ENCODE measurements at places on chromosomes 11 and 22. TPM values are rescaled to one million over a fixed set of nuclear protein-coding genes. Genes with fewer than 3 reads are reported as not detected.

- no peak overlapping the region for H3K4me3 ChIP-seq
- peak; percentile 88 for DNase-seq
- H3K4me1 ChIP-seq = peaks cover 35% of the 10 kb centered on the region
- peak overlapping the region; percentile 61 for H3K27ac ChIP-seq
Observed at GRCh38 chr22:45552580-45553350, 50.1 kb downstream of the FBLN1 start.

NRGN gene
- 4.4 TPM for polyA plus RNA-seq

GRCh38 chr11:62499944-62500649 is 46.5 kb downstream of the AHNAK start:
- H3K4me1 ChIP-seq = peaks cover 42% of the 10 kb centered on the region
- H3K4me3 ChIP-seq = no peak overlapping the region
- H3K27me3 ChIP-seq = no peaks in the 10 kb centered on the region

DNA sequence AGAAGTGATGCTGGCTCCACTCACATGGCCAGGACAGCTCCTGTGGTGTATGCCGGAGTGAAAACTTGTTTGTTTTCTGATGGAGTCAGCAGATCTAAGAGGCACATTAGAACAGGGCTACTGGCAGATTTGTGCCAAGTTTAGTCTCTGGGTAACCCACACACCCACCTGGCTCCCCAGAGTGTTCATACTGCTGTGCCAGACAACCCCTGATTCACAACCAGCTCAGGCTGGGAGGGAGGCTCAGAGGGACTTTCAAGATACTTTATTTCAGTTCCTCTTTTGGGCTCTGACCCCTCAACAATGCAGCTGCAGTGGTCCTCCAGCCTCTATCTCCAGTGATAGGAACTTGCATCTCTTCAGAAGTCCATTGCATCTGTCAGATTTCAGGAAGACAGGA is 8.5 kb downstream of the NTM start:
- no peaks in the 10 kb centered on the region for H3K4me1 ChIP-seq
- H3K27me3 ChIP-seq = no peaks in the 10 kb centered on the region
- H3K36me3 ChIP-seq = no peaks in the 10 kb centered on the region
- H3K27ac ChIP-seq = no peak overlapping the region
- no peak for DNase-seq

UBQLN3 gene
- not detected for polyA plus RNA-seq

GRCh38 chr22:46196278-46196677 is 46.0 kb downstream of the PPARA start:
- H3K4me1 ChIP-seq = peaks cover 13% of the 10 kb centered on the region
- no peaks in the 10 kb centered on the region for H3K36me3 ChIP-seq
- no peaks in the 10 kb centered on the region for H3K27me3 ChIP-seq
- peak; percentile 64 for DNase-seq
- no peak overlapping the region for H3K4me3 ChIP-seq

RCE1 gene
- polyA plus RNA-seq = 2.1 TPM

- no peaks in the 10 kb centered on the region for H3K27me3 ChIP-seq
- H3K27ac ChIP-seq = no peak overlapping the region
- H3K4me1 ChIP-seq = no peaks in the 10 kb centered on the region
- no peak for DNase-seq
- no peak overlapping the region for H3K4me3 ChIP-seq
- H3K36me3 ChIP-seq = no peaks in the 10 kb centered on the region
Observed at GRCh38 chr11:32079553-32079952, 11.3 kb upstream of the RCN1 start.

GRCh38 chr22:26573026-26573662 is 16.8 kb downstream of the TPST2 start:
- H3K27me3 ChIP-seq = no peaks in the 10 kb centered on the region
- DNase-seq = peak; percentile 77
- H3K27ac ChIP-seq = no peak overlapping the region
- H3K36me3 ChIP-seq = no peaks in the 10 kb centered on the region

- no peaks in the 10 kb centered on the region for H3K36me3 ChIP-seq
- no peaks in the 10 kb centered on the region for H3K27me3 ChIP-seq
- H3K27ac ChIP-seq = no peak overlapping the region
- DNase-seq = peak; percentile 62
- H3K4me3 ChIP-seq = no peak overlapping the region
Observed at GRCh38 chr11:128575961-128576350, 11.4 kb downstream of the ETS1 start.

RASD2 gene
- 4.8 TPM for polyA plus RNA-seq

DNA sequence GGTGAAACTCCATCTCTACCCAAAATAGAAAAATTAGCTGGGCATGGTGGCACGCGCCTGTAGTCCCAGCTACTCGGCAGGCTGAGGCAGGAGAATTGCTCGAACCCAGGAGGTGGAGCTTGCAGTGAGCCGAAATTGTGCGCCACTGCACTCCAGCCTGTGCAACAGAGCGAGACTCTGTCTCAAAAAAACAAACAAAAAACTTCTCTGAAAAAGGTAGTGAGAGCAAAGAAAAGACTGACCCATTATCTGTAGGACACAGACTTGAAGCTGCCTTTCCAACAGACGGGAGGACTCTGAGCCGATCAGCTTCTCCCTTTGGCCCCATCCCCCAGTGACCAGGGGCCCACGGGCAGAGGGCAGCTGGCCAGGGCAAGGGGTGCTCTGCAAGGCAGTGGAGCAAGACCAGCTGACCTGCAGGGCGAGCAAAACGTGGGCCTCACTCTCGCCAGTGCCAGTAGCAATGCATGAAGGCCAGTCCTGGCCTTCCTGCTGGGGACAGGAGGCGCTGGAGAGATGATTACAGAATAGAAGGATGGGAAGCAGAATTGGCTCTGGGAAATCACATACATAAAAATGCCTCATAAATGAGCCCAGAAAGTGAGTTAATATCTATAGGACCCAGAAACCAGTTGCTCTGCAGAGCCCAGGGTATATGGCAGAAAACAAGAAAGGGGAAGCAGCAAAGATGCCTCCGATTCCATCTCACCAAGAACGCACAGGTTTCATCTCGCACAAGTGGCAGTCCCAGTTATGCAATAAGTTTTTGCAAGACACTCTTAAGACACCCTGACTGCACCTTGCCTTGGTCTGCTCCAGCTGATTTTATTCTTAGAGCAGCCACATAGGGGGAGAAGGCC is 2.8 kb downstream of the EHD1 start:
- H3K27ac ChIP-seq = peak overlapping the region; percentile 91
- H3K27me3 ChIP-seq = no peaks in the 10 kb centered on the region
- peak overlapping the region; percentile 91 for H3K4me3 ChIP-seq
- H3K36me3 ChIP-seq = peaks cover 37% of the 10 kb centered on the region
- peak; percentile 37 for DNase-seq

GRCh38 chr11:114796954-114797721 is 118.8 kb downstream of the NXPE2 start:
- no peak for DNase-seq
- H3K4me3 ChIP-seq = no peak overlapping the region
- H3K27ac ChIP-seq = peak overlapping the region; percentile 81
- H3K36me3 ChIP-seq = no peaks in the 10 kb centered on the region
- H3K4me1 ChIP-seq = peaks cover 22% of the 10 kb centered on the region
- no peaks in the 10 kb centered on the region for H3K27me3 ChIP-seq

MMP13 gene
- not detected for polyA plus RNA-seq

ALDH3B1 gene
- polyA plus RNA-seq = 3.3 TPM

DNA sequence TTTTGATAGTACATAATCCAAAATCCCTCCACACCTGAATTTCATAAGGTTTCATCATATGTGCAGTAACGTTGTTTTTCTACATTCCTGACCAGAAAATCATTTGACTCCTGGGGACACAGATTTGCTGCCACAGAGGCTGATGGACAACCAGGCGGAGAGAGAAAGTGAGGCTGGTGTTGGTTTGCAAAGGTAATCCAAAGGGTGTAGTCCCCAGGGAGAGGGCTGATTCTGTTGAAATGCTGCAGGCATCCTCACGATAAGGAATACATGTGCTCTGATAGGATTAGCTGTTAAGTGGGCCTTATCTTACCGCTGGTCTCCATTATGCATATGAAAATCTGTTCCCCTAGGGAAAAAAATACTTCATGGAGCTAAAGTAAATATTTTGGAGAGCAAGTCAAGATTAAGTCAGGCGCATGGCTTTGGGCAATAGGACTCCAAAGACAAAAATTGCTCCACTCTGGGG is 8.1 kb downstream of the APOL6 start:
- peaks cover 12% of the 10 kb centered on the region for H3K36me3 ChIP-seq
- no peak overlapping the region for H3K27ac ChIP-seq
- H3K27me3 ChIP-seq = no peaks in the 10 kb centered on the region
- DNase-seq = no peak

HBD gene
- polyA plus RNA-seq = not detected

DNA sequence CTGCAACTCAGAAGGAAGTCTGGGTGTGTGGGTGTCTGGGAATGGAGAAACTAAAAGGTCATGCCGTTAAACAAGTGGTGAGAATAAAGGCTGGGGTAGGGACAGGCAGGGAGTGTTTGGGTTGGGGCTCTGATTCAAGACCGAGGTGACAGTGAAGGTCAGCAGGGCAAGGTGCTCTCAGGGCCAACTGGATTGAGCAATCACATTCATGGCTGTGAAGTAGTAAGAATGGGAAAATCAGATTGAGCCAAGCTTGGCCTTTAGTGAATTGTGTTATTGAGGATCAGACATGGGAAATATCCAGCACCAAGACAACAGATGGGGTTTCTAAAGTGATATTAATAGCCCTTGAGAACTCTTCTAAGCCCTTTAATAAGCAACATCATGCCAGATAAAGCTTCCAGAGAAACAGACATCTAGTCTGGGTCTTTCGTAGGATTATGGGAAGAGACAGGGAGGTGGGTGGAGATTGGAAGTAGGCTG is 24.3 kb downstream of the SCN3B start:
- no peaks in the 10 kb centered on the region for H3K4me1 ChIP-seq
- H3K27me3 ChIP-seq = no peaks in the 10 kb centered on the region
- H3K27ac ChIP-seq = no peak overlapping the region
- H3K4me3 ChIP-seq = no peak overlapping the region
- no peak for DNase-seq

NLRP14 gene
- not detected for polyA plus RNA-seq

GRCh38 chr22:36233796-36234195 is 5.5 kb downstream of the APOL2 start:
- no peak overlapping the region for H3K4me3 ChIP-seq
- H3K36me3 ChIP-seq = no peaks in the 10 kb centered on the region
- H3K4me1 ChIP-seq = peaks cover 39% of the 10 kb centered on the region
- DNase-seq = no peak
- H3K27me3 ChIP-seq = no peaks in the 10 kb centered on the region

GRCh38 chr11:75078233-75078632 is 18.4 kb downstream of the OR2AT4 start:
- no peaks in the 10 kb centered on the region for H3K36me3 ChIP-seq
- H3K4me3 ChIP-seq = no peak overlapping the region
- DNase-seq = no peak
- no peaks in the 10 kb centered on the region for H3K4me1 ChIP-seq
- H3K27me3 ChIP-seq = peaks cover 9% of the 10 kb centered on the region

SPDYC gene
- polyA plus RNA-seq = not detected

MAPK8IP1 gene
- polyA plus RNA-seq = 3.1 TPM

DNA sequence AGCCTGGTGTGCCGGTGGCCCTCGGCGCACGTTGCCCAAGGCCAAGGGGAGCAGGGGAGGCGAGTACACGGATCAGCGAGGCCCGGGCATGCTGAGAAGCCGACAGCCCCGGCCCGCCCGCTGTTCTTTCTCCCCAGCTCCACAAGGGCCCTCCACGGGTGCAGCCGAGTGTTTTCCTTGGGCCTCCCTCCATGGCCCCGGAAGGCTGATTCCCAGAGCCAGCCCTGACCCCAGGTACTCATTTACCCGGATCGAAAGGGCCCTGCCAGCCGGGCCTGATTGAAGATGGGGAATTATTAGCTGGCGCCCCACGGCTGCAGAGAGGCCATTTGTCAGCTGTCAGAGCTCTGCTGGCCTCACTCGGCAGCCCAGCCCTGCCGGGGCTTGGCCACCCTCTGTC is 53.1 kb downstream of the WNT7B start:
- DNase-seq = no peak
- no peaks in the 10 kb centered on the region for H3K27me3 ChIP-seq
- H3K4me3 ChIP-seq = no peak overlapping the region
- no peaks in the 10 kb centered on the region for H3K36me3 ChIP-seq
- no peaks in the 10 kb centered on the region for H3K4me1 ChIP-seq

DNA sequence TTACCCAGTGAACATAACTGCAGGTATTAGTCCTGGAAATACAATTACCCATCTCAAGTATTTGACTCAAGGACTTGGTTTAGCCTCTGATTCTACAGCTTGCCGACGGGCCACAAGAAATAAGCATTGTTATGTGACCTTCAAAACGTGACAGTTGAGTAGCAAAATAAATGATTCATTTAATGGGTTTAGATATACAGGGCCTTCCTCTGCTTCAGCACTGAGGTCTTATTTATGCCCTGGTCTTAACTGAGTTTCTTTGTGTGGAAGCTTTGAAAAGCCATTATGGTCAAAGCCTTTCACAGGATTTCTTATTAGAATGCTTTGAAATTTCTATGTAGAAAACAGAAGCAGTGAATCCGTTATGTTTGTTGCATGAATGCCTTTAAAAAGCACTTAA is 899.2 kb upstream of the API5 start:
- no peak for DNase-seq
- no peak overlapping the region for H3K27ac ChIP-seq
- no peaks in the 10 kb centered on the region for H3K36me3 ChIP-seq
- H3K4me3 ChIP-seq = no peak overlapping the region
- no peaks in the 10 kb centered on the region for H3K4me1 ChIP-seq

DNA sequence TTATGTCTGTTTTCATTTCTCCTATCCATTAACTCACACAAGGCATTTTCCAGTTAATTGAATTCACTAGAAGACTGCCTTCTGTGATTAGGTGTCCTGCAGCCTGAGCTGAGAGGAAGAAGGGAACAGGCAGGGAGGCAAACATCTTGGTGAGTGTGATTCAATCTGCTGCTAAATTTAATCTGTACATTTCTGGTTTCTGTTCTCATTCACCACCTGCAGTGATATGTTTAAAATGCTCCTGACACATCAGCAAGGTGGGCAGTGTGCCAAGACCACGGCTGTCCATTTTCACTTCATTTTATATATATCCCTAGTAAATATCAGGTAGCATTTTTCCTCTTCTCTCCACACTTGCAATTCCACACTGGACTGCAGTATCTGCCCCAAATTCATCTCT is 416.5 kb downstream of the TMEM135 start:
- no peaks in the 10 kb centered on the region for H3K4me1 ChIP-seq
- H3K36me3 ChIP-seq = no peaks in the 10 kb centered on the region
- DNase-seq = no peak
- H3K4me3 ChIP-seq = no peak overlapping the region
